ENCODE measurements at places on chromosomes 12 and 14. TPM values are rescaled to one million over a fixed set of nuclear protein-coding genes. Genes with fewer than 3 reads are reported as not detected.

RAD9B gene
- total RNA-seq: 0.47 TPM

GRCh38 chr12:91819132-91819447 is 326.6 kb downstream of the BTG1 start:
- no peak for DNase-seq

PTGER2 gene
- total RNA-seq: 0.54 TPM

GCH1 gene
- 2.9 TPM for total RNA-seq

FBXW8 gene
- total RNA-seq: 18.2 TPM

- peak; percentile 93 for DNase-seq
Observed at GRCh38 chr12:93002293-93003054, 73.4 kb upstream of the EEA1 start.

DNA sequence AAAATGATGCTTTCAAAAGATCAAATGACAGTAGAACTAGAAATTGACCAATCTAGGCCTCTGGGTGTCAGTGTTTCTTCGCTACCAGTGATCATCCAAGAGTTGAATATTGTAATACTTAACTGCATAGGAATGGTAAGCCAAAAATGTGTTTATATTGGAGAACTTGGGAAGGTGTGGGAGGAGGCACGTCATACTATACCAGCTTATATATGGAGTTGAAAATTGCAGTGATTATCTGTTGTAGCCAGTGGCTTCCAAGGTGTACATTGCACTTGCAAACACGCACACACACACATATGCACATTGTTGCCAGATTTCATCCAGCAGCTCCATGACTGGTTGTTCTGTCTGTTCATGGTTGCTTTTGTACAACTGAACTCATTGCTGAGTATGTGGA is 36.1 kb downstream of the EID3 start:
- no peak for DNase-seq

TAS2R7 gene
- total RNA-seq: not detected

DNA sequence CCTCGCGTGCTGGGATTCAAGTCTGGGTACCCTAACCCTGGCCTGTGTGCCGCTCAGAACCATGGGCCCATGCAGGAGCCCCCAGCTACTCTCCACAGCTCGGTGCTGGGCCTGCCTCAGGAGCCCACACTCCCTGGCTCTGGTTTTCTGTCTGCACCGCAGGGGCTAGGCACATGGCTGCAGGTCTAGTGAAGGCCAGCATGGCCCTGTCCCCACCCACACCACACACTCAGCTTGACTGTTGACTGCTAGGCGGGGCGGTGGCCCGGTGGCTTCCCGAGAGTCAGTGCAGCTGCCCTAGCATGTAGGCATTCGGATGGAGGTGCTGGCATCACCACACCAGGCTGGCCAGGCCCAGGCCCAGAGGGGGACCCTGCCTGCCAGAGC is 7.9 kb downstream of the INF2 start:
- no peak for DNase-seq

DNA sequence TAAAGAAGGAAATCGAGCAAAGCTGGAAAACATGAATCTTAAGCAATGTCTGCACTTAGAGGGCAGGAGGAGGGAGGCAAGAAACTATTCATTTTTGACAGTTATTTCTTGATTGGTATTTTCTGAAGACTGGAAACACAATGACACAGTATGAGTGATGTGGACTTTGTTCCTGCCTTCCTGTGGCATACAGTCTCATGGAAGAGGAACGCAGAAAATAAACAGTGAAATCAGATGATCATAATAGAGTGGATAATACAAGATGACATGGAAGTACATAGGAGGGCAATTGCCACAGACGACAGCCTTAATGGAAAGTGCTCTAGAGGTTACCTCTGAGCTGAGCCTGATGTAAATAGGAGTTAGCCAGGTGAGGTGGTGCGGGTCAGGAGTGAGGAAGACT is 140.4 kb upstream of the MAX start:
- no peak for DNase-seq

- peak; percentile 61 for DNase-seq
Observed at GRCh38 chr14:55847766-55848165, 267.8 kb downstream of the KTN1 start.

All from M059J (cell line).